ENCODE measurements at places on chromosomes 5 and 9. TPM values are rescaled to one million over a fixed set of nuclear protein-coding genes. Genes with fewer than 3 reads are reported as not detected.

OR1J2 gene
- polyA plus RNA-seq: not detected

CNTFR gene
- 0.22 TPM for polyA plus RNA-seq

FCHO2 gene
- 20.5 TPM for polyA plus RNA-seq

ROR2 gene
- polyA plus RNA-seq: 3.6 TPM

PRRT1B gene
- not detected for polyA plus RNA-seq

PCDHAC2 gene
- polyA plus RNA-seq: 0.02 TPM

STPG3 gene
- not detected for polyA plus RNA-seq

CDH12 gene
- not detected for polyA plus RNA-seq

SEMA4D gene
- 33.4 TPM for polyA plus RNA-seq

UNC13B gene
- polyA plus RNA-seq: 15.6 TPM

GHR gene
- 1.2 TPM for polyA plus RNA-seq
